ENCODE measurements at places on chromosomes 4 and X. TPM values are rescaled to one million over a fixed set of nuclear protein-coding genes. Genes with fewer than 3 reads are reported as not detected.

GRCh38 chr4:150970685-150971151 lies 44.4 kb downstream of the LRBA start:
- DNase-seq, result no peak

Gene FAM156A
- total RNA-seq, result 7.2 TPM

DNA sequence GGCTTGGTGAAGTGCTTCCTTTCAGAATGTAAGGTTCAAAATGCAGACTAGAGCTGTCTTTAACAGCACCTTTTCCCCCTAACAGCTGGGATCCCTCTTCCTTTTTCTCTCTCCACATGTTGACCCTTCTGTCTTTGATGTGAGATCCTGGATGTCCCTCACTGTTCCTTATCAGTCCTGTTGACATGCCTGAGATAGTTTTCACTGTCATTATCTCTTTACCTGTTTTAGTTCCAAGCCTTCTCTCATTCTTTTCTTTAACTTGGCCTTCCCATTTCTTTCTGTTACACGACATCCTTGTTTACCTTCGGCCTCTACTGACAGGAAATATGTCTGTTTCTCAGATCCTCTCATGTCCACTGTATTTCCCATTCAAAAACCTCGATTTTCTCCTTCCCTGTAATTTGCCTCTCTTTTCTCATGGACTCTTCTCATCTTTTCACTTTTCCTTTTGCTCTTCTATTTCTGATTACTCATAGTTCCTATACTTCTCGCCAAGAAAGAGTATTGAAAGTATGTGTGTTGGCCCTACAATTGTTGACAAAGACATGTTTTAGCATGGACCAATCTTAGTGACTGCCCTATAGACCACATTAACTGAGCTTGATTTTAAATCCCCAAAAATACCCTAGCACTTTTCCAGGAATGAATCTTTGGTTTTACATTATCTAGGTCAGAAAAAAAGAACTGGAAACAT lies 1.2 kb upstream of the SOWAHB start:
- DNase-seq, result no peak

- DNase-seq, result no peak
Observed at GRCh38 chrX:22652596-22652995, 347.2 kb upstream of the DDX53 start.

DNA sequence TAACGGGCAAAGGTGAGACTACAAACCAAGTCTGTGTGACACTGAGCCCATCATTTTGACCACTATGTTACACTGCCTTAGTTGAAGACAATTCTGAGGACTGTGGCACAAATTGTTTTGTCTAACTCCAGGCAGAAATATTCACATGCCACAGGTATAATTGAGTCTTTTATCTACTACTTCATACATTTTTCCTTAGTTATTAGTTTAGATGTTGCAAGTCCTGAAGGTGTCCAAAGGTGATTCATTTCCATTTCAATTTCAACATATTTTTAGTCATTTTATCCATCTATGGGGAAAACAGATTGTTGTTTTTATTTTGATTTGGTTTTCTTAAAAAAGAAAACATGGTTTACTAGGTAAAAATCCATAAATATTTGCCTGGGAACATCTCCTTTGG lies 341.7 kb upstream of the SMIM31 start:
- DNase-seq, result no peak

DNA sequence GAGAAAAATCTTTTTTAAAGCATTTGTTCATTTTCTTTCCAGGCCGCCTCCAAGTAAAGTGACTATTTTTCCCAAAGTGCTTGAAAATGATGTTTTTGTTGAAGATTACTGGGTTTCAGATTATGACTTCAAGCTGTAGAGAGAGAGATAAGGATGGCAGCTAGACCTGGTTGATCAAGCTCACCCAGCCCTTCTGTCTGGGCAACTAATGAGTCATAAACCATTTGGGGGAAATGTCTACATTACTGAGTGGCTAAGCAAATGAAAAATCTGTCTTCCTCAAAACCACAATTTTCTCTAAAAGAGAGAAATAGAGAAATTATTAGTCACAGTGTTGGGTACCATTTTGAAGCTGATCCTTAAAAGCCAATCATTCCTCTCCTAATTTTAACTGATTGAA lies 355.4 kb upstream of the CPEB2 start:
- no peak for DNase-seq

Gene SLC49A3
- total RNA-seq, result 3.4 TPM

GRCh38 chr4:94412658-94413038 lies 39.1 kb upstream of the PDLIM5 start:
- DNase-seq, result peak; percentile 31

DNA sequence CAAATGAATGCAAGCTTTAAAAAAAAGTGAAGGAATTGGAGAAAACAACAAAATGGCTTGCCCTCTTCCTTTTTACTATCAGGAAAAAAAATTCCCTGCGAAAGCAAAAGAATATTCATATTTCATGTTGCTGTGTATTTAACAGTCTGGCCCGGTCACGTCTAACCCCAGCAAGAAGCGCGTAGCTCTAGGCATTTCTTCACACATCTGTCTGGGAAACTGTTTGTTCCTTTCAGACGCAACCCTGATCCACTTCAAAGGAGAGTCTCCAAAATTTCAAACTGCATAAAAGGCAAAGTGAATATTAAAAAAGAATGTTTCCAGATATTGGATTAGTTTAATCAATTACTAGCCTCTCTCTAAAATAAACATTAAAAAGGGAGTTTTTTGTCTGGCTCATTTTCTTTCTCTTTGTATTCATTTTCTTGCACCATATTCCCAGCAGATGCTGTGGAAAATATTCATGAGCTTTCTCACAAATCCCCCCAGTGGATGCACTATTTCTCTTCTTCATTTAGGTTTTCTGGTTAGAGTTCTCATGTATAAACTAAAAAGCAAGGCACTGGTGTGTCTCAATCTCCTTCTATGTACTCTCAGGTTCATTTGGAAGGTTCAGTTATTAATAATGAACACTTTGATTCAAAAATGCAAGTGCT lies 145.3 kb downstream of the MID1 start:
- DNase-seq, result no peak
